NCI-H510A (cell line): ENCODE measurements at places on chromosomes 4 and X.

- DNase-seq = peak; percentile 12
Measured at GRCh38 chr4:145937971-145938611, 532 bp downstream of the ZNF827 start.

DNA sequence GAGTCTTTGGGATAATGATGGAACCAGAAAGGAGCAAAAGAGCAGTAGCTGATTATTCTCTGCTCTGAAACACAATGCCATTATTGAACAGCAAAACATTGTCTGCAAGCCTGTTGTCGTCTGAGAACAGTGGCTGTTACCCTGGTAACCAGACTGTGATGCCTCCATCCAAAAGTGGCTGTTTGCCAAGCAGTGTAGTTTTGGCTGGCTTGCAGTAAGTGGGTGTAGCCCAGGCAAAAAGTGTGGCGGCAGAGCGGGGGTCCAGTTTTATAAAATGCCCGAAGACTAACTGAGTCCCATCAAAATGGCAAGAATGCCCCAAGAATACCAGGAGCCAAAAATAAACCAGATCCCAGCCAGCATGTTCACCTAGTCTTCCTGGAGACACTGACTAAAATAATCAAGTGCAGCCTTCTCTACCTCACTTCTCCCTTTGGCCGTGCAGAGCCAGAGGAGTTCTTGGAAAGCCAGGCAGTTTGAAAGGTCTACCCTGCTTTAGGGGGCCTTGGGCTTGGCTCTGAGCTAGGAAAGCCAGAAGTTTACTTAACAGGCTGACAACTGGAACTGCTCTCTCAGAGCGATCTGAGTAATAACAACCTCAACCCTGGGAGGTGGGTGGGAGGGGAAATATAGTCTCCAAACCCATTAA, 2.6 kb downstream of the PLP1 start:
- DNase-seq = no peak

GRCh38 chr4:67687636-67688035, 13.3 kb downstream of the UBA6 start:
- no peak for DNase-seq

GRCh38 chr4:76219299-76220055, 5.9 kb upstream of the SCARB2 start:
- no peak for DNase-seq

- peak; percentile 26 for DNase-seq
Measured at GRCh38 chr4:41267997-41268396, 11.3 kb downstream of the UCHL1 start.

DNA sequence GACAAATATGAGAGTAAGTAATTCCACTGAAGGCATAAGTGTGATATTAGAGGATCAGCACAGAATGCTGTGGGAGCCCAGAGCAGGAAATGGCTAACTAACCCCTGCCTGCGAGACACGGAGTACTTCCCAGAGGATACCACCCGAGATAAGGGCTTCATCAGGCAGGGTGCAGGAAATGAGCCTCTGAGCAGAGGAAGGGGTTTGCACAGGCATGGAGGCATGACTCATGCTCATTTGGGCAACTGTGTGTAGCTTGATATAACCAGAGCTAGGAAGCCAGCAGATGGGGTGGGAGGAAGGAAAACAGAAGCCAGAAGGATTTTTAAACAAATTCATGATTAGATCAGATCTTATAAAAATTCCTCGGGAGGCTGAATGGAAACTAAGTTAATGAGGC, 70.0 kb upstream of the TSPAN5 start:
- no peak for DNase-seq

GRCh38 chr4:41619161-41619560, 81.2 kb downstream of the LIMCH1 start:
- DNase-seq = no peak

DNA sequence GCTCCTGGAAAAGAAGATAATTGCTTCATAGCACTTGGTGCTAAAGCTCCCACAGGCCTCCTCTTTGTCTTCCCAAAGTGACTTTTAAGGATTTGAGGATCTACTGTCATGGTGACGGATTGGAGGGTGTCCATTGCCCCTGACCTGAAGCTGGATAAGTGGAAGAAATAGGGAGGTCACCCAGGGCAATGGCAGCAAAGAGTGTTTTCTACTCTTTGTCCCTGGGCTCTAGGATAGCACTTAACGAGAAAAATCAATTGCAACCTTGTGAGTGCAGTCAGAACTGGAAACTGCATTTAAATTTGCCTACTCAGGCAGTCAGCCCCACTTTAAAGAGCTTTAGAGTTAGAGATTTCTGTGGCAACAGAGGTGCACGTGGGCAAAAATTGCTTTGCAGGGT, 43.7 kb upstream of the XK start:
- no peak for DNase-seq

DNA sequence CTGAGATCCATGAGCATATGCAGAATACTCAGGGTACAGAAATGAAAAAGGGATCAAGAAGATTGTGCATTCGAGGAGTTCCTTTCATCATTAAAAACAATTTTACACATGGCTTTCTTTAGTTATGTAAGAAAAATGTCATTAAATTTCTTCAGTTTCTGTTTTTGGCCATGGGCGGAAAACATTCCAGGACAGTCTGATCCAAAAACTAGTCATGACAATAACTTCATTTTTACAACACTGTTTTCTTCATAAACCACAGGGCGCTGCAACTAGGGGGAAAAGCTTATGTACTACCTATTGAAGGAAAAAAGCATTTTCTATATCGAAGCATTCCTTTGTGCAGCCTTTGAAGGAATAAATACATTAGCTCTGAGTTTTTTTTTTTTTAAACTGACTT, 28.2 kb downstream of the IL13RA1 start:
- DNase-seq = no peak

DNA sequence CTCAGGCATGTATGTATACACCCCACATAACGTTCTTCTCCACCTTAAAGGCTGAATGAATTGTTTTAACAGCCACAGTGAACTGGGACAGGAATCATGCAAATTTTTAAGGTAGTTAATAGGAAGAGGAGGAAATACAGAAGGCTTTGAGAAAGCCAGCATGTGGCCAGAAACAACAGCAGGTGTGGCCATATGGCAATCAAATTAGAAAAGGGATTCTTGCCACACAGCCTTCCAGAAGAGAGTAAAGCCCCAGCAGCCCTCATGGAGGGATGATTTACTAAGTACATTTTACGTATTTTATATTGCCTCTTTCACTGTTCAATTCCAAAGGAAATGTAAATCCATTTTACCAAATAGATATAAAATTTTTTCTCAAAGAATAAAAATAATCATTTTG, 792.2 kb downstream of the ADGRL3 start:
- no peak for DNase-seq

DNA sequence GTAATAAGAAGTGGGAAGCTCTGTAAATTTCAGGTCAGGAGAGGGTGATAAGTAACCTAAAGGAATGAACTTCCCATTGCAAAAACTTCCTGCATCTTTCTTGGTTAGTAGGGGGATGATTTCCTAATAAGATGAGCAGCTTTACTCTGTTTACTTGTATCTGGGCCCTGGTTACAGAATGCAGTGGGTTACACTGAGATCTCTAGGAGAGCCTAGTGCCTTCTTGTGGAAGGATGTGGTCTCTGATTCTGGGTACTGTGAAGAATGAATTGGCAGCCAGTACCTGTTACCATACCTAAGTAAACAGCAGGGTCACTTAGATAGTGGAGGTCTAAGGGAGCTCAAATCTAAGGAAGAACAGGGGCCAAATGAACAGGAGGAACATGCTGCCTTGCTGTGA, 320.6 kb downstream of the ARHGAP10 start:
- no peak for DNase-seq

GRCh38 chr4:23635468-23635867, 254.4 kb downstream of the PPARGC1A start:
- DNase-seq = no peak
